ENCODE measurements at places on chromosomes 3 and 15.

DNA sequence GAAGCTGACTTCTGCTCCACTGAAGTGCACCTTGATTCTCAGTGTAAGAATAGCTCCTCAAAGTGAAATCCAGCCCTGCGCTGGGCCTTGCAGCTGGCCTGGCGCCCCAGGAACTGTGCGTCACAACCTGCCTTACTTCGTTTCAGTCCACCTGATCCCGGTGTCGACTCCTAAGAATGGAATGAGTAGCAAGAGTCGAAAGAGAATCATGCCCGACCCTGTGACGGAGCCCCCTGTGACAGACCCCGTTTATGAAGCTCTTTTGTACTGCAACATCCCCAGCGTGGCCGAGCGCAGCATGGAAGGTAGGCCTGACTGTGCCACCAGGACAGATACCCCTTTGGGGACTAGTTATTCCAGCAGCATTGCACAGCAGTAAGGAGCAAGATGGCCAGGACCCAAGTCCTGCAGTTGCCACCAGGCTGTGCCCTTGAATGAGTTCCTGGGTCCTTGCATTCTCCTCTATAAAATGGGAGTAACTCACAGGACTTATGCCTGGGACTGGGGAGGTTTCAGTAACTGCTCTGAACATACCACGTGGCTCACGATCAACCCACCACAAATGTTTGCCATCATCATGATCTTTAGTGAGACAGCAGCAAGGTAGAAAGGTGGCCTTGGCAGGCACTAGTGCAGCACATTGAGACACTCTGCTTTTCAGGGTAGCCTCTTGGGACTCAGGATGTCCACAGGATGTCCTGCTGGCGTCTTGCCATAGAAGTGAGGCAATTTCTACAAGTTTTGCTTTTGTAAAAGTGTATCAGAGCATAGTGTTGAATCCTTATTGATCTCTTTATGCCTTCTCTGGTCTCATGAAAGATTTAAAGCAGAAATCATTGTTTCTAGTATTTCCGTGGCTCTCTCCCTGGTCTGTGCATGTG lies 46.8 kb downstream of the PXYLP1 start:
- no peak for DNase-seq

- no peak for DNase-seq
Measured at GRCh38 chr15:71496336-71496955, 313.9 kb upstream of the NR2E3 start.

GRCh38 chr15:47516558-47516957 lies 200.7 kb upstream of the SEMA6D start:
- no peak for DNase-seq

DNA sequence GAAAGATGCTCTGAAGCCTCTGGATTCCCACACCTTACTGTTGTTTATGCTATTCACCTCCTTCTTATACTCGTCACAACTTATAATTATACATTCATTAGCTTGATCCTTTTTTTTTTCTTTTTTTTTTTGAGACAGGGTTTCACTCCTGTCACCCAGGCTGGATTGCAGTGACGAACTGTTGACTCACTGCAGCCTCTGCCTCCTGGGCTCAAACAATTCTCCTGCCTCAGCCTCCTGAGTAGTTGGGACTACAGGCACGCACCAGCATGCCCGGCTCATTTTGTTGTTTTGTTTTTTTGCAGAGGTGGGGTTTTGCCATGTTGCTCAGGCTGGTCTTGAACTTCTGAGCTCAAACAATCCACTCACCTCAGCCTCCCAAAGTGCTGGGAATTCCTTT lies 143.6 kb downstream of the PLCL2 start:
- no peak for DNase-seq

DNA sequence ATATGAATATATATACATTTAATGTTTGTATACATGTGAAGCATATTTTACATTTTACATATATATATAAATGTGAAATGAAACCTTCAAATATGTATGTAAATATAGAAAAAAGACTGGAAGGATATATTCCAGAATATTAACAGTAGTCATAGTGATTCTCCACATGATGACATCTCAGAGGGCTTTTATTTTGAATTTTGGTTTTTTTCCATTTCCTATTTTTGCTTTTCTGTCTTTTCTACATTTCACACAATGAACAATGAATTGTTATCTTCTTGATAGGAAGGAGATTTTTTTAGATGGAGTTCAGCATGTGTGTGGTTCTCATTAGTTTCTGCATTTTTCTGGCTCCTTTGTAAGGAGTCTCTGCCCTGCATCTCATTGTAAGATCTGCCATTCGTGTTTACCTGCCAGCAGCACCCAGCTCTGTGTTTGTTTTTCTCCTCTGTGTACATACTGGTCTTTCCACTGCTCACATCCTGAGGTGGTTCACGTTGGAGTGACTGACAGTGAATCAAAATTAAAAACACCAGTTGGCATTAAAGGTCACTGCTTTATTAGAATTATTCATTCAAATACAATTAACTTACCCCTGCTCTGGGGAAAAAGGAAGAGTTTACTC lies 425.3 kb upstream of the MDFIC2 start:
- no peak for DNase-seq
